Right ventricle myocardium superior (tissue), 1 donor: ENCODE measurements at places on chromosomes 3 and 15. TPM values are rescaled to one million over a fixed set of nuclear protein-coding genes. Genes with fewer than 3 reads are reported as not detected.

SLC12A8 gene
- 0.30 TPM for total RNA-seq

VEPH1 gene
- not detected for total RNA-seq

AADACL2 gene
- not detected for total RNA-seq

C3orf80 gene
- total RNA-seq = not detected

GOLGA6D gene
- not detected for total RNA-seq

CHAC1 gene
- total RNA-seq = 0.46 TPM

SCG5 gene
- not detected for total RNA-seq

TMED3 gene
- total RNA-seq = 16.1 TPM

GRCh38 chr3:53026382-53027162 is 19.3 kb downstream of the SFMBT1 start:
- DNase-seq = no peak

DNA sequence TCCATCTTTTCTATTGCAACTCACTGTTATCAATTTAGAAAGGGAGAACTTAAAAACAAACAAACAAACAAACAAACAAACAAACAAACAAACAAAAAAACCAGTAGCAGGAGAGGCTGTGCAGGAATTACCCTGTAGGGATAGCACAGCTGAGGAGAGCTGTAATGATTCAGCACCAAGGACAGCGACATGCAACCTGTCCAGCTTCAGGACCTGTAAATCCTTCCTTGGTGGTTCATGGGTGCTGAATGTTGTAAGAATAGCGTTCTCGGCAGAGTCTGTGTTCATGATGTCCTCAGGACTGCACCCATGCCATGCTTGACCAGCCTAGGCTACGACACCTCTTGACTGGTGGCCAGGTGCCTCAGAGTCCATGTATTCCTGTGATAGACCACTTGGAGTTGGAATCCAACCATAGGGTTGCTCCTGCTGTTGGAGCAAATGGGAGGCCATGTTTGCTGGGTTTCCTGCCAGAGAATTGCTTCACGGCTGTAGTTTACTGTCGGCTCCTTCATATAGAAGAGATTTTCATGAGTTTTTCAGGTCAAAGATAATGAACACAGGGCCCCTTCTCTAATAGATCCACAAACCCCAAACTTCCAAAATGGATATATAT is 65.9 kb downstream of the CACNA2D3 start:
- DNase-seq = no peak

GRCh38 chr15:90143166-90143655 is 40.9 kb upstream of the IDH2 start:
- DNase-seq = peak; percentile 73

DNA sequence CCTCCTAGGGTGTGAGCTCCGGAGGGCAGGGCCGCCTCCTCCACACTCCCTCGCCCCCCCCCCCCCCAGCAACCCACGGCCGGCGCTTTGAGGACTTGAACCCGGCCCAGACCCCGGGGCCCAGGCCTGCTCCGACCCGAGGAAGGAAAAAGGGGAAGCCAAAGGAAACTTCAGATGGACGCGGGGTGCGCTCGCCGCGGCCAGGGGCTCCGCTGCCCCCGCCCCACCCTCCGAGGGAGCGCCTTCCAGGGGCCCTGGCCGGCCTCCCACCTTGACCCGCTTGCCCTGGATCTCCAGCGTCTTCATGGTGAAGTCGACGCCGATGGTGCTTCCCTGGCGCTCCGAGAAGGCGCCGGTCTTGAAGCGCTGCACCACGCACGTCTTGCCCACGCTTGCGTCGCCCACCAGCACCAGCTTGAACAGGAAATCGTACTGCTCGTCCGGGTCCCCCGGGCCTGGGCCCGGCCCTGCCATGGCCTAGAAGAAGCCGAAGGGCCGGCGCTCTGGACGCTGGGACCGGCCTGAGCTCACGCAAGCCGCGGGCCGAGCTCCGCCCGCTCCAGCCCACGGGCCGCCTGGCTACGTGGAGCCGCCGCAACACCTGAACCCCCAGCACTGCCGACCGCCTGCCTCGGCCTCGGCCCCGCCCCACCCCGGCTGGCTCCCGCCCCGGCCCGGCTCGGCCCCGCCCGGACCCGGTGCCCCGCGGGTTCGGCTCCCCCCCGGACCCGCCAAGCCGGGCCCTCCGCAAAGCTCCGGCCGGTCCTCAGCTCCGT is 400 bp downstream of the RAB43 start:
- peak; percentile 60 for DNase-seq

DNA sequence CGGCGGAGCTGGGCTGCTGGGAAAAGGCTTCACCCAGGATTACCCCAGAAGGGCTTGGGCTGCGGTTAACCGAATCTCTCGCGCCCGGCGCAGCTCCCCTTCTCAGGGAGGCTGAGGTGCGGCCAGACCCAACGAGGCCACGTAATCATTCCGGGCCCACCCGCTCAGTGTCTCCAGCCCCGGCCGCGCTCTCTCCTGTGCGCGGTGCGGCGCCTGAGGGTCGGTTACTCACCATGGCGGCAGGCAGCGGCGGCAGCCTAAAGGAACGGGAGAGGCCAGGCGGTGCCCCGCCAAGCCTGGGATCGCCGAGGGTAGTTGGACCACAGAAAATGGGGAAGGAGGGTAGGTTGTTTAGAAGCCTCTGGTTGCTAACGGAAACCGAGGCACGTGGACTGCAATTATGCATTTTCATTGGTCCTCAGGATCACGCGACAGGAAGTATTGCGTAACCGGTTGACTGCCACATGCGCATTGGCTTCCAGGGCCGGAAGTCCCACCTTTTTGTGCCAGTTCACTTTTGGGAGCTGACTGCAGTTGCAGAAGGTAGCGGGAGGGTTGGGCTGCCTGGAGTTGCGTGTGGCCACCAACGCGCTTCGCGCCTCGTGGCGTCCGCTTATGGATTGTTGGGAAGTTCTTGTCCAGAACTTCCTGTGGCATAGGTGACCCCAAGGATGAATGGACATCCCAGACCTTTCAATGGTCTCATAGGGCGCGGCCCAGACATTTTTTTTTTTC is at the start of gene LZTFL1:
Gene LZTFL1, minus strand, starts transcription at position 363 of the 735 bp plus-strand sequence. Its CDS starts 128 bp downstream, at position 235.
- peak; percentile 93 for DNase-seq

DNA sequence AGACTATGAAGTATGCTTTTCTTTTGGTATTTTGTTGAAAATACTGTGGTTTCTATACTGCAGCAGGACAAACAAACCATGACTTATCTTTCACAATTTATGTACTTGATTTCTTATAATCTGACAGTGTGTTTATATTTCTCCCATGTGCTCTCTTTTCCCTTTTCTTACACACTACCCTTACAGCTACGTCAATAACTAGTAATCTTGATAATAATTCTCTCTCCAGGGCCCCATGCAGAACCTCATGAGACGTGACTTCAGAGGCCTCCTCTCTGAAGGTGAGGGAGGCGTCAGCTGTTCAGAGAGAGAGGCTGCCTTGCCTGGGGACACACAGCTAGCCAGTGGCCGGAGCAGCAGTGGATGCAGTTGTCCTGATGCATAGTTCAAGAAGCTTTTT is 35.9 kb downstream of the KY start:
- DNase-seq = no peak

DNA sequence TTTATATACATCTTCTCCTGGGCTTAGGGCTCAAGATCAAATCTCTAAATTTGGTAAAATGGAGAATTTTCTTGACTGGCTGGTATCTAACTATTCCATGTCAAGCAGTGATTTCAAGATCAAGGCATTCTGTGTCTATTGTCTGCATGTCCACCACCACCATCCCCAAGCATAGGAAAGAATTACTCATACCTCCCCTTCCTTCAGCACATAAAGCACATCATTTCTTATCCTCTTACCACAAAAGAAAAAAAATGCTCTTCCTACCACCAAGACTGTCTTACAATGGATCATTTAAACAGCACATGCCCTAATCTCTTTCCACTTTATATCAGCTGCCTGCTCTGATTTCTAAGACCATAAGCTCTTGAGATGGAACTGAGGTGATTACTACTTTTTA is 470.5 kb upstream of the THBS1 start:
- no peak for DNase-seq

- no peak for DNase-seq
Measured at GRCh38 chr3:30233913-30234646, 372.3 kb upstream of the TGFBR2 start.

DNA sequence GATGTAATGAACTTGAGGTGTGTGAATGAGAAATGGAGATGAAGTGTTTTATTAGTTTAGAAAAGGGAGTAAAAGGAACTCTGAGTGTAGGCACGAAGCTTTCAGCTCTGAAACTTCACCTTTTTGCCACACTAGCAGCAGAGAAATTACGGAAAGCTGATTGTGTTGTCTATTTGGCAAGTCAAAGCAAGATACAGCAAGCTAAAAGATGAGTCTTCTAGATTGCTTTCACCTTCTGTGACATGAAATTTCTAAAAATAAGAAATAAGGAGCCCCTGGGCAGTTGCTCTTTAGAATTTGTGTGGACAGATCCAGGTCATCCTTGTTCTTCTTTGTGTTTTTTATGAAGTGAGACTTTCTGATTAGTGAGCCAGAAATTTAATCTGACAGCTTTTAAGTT is 143.4 kb downstream of the FNDC3B start:
- DNase-seq = no peak

DNA sequence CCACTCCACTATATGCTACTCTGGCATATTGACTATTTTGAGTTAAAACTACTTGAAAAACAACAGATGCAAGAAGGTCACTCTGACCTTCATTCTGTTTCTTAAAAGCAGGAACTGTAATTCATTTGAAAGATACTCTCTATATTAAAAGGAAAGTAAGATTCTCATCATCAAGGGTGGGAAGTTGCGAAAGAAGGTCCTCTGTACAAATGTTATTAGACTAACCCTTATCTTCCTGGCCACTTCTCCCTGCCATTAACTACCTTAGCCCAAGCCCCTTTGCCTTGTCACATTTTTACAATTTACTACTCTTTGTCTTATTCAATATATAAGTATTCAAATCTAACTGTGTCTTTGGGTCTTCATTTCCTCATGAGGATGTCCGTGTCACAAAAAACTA is 16.1 kb downstream of the SIDT1 start:
- DNase-seq = no peak

DNA sequence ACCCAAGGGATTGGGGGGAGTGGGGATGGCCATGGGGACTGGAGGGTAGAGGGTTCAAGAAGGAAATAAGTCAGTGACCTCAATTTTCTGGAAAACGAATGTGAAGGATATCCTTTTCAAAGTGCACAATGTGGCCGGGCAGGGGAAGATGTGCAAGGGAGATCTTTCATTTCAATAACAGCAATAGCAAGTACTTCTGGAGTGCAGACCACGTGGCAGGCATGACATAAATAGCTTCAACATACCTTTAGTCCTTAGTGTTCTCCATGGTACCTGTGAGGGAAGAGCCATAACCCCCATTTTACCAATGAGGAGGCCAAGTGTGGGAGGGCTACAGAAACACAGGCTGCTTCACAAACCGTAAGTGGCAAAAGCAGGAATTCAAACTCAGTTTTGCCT is 138.7 kb downstream of the FOXP1 start:
- DNase-seq = no peak

DNA sequence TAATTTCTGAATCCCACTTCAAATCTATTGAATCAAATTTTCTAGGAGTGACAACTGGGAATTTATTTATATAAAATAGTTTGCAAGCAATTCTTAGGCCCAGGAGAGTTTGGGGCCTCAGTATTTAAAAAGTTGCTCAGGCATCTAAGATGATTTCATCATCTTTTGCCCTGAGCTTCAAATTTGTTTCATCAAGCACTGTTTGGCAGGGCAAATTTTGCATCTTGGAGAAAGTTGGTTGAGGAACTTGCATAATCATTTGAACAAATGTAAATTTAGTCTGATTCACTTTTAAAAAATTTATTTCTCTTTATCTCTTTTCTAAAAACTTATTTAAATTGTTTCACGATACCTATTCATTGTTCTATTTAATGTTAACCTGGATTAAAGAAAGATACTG is 702.8 kb downstream of the SI start:
- DNase-seq = no peak

- DNase-seq = no peak
Measured at GRCh38 chr15:43314171-43314570, 16.2 kb downstream of the LCMT2 start.

- DNase-seq = no peak
Measured at GRCh38 chr15:59548501-59549226, 62.9 kb upstream of the GCNT3 start.

DNA sequence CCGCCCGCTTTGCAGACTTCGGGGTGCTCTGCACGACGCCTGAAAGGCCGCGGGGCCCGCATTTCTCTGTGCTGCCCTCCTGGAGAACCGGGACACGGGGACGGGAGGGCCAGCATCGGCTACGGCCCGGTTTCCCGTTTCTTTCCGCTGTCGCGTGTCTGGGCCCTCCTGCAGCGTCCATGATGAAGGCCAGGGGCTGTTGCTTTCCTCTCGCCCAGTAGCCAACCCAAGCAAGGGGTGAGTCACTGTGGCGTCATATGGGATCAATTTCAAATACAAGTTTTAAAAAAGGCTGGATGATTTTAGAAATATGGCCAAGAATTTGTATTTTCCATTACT is 435 bp downstream of the SLC35G2 start:
- DNase-seq = peak; percentile 62

GRCh38 chr3:16369885-16370284 is 104.9 kb downstream of the OXNAD1 start:
- no peak for DNase-seq

DNA sequence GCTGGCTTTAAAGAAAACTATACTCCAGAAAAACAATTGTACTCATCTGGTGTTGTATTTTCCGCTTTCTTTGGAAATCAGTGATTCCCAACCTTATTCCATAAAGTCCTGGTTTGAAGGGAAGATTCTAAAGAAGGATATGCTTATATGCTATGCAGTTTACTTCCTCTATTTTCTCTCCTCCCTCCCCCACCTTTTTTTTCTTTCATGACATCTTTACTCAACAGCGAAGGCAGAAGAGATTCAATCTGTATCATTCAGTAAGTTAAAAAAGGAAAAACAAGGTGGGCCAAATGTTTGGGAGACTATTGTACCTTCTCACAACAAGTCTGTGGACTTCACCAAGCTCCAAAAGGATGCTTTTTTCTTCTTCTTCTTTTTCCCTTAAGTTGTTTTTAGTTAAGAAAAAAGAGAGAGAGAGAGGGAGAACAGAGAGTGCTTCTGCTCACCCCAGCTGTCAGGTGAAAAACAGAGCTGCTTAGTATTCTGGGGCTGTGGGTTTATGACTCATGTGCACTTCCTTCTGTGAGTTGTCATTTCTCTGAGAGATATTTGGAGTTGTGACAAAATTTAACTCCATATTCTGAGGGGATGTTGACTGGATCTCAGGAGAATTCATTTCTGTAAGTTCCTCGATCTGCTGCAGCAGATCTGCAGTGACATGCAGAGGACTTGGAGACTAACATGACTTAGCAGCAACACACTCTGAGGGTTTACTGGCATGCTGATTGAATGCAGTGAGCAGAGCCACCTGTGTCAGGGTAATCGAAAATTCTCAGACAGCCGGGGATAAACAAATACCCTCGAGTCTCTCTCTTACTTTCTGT is 70.7 kb downstream of the SSR3 start:
- DNase-seq = no peak

GRCh38 chr3:52216585-52217408 is 8.6 kb downstream of the TLR9 start:
- peak; percentile 77 for DNase-seq

DNA sequence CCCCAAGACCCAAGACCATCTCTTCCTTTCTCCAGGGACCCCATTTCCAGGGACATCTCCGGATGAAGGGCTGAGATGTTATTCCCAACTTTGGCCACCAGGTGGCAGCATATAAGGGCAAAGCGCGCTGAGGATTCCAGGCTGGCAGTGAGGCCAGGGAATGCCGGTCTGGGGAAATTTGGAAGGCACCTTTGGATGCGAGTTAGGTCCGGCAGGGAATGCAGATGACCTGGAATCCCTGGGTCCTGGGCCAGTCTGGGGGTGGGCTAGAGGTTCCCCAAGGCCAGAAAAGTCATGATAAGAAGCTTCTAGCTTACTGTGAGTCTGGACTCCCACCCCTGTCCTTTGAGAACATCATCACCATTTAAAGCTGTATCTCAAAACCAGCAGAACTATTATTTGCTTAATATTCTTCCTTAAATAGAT is 1.6 kb upstream of the CHST13 start:
- DNase-seq = peak; percentile 68
